ENCODE measurements at places on chromosomes 12 and 14. TPM values are rescaled to one million over a fixed set of nuclear protein-coding genes. Genes with fewer than 3 reads are reported as not detected.
A peak's percentile ranks its signal among the peaks of the same experiment; 100 is the strongest.

GRCh38 chr14:53964249-53964648 is 7.6 kb upstream of the BMP4 start:
- no peaks in the 10 kb centered on the region for H3K36me3 ChIP-seq
- no peak overlapping the region for H3K4me3 ChIP-seq
- H3K27ac ChIP-seq, result no peak overlapping the region
- DNase-seq, result peak; percentile 47

- no peak overlapping the region for H3K27ac ChIP-seq
- DNase-seq, result no peak
- no peaks in the 10 kb centered on the region for H3K36me3 ChIP-seq
These were observed 74.1 kb downstream of the ZNF664 start for GRCh38 chr12:124047045-124047566.

- no peak overlapping the region for H3K4me3 ChIP-seq
- no peaks in the 10 kb centered on the region for H3K4me1 ChIP-seq
- no peaks in the 10 kb centered on the region for H3K27me3 ChIP-seq
- no peaks in the 10 kb centered on the region for H3K36me3 ChIP-seq
- no peak overlapping the region for H3K27ac ChIP-seq
These were observed 590.5 kb upstream of the LRFN5 start for GRCh38 chr14:41016213-41016612.

- no peaks in the 10 kb centered on the region for H3K27me3 ChIP-seq
- no peak overlapping the region for H3K27ac ChIP-seq
- no peak overlapping the region for H3K4me3 ChIP-seq
These were observed 13.8 kb downstream of the VASH1 start for GRCh38 chr14:76774821-76775694.

DNA sequence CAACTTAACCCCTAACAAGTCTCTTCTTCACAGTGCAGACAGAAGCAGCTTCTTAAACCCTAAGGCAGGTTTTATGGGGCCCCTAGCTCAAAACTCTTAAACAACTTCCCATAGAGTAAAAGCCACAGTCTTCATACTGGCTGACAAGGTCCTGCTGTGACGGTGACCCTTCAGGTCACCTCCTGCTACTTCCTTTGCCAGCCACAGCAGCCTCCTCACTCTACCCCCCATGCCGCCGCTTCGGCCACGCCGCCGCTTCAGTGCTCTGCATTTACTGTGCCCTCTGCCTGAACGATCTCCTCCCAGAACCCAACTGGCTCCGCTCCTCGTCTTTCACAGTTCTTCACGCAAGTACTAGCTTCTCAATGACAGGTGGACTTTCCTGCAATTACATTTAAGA is 45.5 kb downstream of the ACADS start:
- H3K27ac ChIP-seq, result no peak overlapping the region
- H3K36me3 ChIP-seq, result peaks cover 33% of the 10 kb centered on the region
- no peaks in the 10 kb centered on the region for H3K27me3 ChIP-seq
- DNase-seq, result no peak

CCND2 gene
- 2.8 TPM for total RNA-seq

GRCh38 chr12:53577941-53578352 is 48.2 kb downstream of the ATF7 start:
- no peak overlapping the region for H3K27ac ChIP-seq
- H3K36me3 ChIP-seq, result peaks cover 2% of the 10 kb centered on the region
- no peak overlapping the region for H3K4me3 ChIP-seq
- peaks cover 15% of the 10 kb centered on the region for H3K4me1 ChIP-seq

DNA sequence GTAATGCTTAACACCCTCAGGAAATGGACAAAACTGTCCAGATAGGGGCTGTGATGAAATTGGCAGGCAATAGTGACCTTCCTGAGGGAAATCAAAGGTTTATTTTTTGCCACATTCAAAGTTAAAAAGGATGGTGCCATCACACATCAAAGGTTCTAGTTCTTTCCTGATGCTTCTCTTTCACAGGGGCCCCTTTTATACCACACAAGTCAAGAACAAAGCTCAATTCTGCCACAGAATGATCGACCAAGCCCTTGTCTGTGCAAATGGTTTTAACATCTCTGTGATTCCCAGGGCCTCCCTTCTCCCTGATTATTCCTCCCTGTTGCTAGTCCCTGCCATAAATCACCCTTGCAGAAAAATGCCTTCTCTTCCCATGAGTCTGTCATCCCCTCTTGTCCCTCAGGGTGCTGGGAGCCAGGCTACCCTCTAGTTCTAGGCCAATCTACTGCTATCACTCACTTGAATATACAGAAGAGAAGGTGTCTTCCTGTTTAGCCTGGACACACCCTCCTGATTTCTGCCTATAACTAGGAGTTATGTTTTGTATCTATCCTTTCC is 22.7 kb downstream of the SMCO2 start:
- DNase-seq, result no peak
- H3K4me1 ChIP-seq, result no peaks in the 10 kb centered on the region
- no peaks in the 10 kb centered on the region for H3K27me3 ChIP-seq
- H3K4me3 ChIP-seq, result no peak overlapping the region
- no peaks in the 10 kb centered on the region for H3K36me3 ChIP-seq
- no peak overlapping the region for H3K27ac ChIP-seq

GRCh38 chr12:115491511-115492250 is 785.8 kb downstream of the MED13L start:
- DNase-seq, result no peak
- H3K4me1 ChIP-seq, result no peaks in the 10 kb centered on the region
- H3K36me3 ChIP-seq, result no peaks in the 10 kb centered on the region
- no peak overlapping the region for H3K27ac ChIP-seq

DNA sequence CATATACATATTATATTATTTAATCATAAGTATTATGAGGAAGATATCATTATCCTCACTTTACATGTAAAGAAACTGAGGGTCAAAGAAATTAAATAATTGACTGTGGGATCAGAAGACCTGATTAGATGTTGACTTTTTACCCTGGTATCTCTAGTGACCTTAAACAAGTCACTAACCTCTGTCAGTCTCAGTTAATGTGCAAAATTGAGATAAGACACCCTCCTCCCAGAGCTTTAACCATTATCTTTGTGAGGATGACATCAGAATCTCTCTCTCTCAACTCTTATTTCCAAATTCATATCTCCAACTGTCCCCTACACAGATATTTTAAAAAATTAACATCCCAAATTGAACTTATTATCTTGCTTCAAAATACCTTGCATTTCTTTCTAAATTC is 177.8 kb downstream of the KLHL28 start:
- H3K4me3 ChIP-seq, result no peak overlapping the region
- no peaks in the 10 kb centered on the region for H3K36me3 ChIP-seq
- H3K4me1 ChIP-seq, result no peaks in the 10 kb centered on the region
- H3K27ac ChIP-seq, result no peak overlapping the region

DNA sequence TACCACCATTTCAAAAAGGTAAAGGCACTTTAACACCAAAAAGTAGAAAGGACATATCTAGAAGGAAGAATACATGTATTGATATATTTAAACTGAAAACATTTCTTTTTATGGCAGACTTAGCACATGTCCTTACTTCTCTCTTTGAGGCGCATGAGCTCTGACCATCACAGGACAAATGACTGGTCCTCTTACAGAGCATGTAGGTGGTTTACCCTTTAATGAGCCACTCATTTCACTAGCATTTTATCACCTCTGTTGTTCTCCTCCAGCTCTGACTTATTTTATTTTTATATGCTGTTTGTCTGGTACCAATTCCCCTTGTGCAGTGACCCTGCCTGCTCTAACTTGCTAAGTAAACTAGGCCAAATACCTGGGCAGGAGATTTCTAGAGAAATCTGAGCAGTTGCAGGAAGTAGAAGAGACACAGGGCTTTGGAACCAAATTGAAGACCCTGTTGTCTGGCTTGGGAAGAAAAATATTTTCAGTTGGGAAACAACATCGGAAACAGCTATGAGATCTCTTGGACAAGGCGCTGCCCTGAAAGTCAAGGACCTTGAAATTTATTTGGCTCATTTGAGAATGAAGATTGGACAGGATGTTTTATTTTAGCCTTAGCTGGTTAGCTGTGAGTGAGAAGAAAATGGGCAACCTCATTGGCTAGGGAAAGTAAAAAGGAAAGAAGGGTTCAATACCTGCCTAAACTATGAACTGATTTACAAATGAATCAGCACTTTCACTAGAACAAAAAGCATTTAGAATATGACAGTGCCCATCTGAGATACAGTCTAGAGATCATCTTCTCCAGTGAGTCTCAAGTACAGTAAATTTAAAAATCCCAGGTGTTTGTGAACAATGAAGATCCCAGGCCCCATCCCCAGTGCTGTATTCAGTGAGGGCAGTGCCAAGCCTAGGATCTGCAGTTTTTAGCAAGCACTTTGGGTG is 374.4 kb downstream of the ZFP36L1 start:
- DNase-seq, result no peak
- H3K27ac ChIP-seq, result no peak overlapping the region
- no peaks in the 10 kb centered on the region for H3K4me1 ChIP-seq
- H3K27me3 ChIP-seq, result no peaks in the 10 kb centered on the region
- no peak overlapping the region for H3K4me3 ChIP-seq

DNA sequence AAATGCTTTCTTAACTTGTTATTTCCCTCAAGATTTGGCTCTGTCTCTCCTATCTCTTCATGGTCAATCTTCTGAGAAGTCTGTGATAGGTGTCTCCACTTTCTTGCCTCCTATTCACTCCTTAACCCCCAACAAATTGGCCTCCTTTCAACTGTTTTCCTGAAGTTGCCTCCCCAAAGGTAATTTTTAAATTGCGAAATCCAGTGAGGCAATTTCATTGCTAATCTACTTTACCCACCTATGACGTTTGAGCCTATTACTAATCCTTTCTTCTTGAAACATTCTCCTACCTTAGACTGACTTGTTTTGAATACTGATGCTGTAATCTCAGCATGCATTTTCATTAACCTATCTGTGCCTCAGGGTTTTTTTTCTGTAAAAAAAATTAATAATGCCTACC is 6.0 kb upstream of the KCNH5 start:
- no peak overlapping the region for H3K4me3 ChIP-seq
- H3K27me3 ChIP-seq, result peaks cover 21% of the 10 kb centered on the region
- H3K4me1 ChIP-seq, result no peaks in the 10 kb centered on the region
- no peak for DNase-seq
- no peak overlapping the region for H3K27ac ChIP-seq
- H3K36me3 ChIP-seq, result no peaks in the 10 kb centered on the region
